ENCODE measurements at places on chromosomes 2 and 18.

GRCh38 chr2:147860009-147860408 lies 15.2 kb downstream of the ACVR2A start:
- no peak for DNase-seq

DNA sequence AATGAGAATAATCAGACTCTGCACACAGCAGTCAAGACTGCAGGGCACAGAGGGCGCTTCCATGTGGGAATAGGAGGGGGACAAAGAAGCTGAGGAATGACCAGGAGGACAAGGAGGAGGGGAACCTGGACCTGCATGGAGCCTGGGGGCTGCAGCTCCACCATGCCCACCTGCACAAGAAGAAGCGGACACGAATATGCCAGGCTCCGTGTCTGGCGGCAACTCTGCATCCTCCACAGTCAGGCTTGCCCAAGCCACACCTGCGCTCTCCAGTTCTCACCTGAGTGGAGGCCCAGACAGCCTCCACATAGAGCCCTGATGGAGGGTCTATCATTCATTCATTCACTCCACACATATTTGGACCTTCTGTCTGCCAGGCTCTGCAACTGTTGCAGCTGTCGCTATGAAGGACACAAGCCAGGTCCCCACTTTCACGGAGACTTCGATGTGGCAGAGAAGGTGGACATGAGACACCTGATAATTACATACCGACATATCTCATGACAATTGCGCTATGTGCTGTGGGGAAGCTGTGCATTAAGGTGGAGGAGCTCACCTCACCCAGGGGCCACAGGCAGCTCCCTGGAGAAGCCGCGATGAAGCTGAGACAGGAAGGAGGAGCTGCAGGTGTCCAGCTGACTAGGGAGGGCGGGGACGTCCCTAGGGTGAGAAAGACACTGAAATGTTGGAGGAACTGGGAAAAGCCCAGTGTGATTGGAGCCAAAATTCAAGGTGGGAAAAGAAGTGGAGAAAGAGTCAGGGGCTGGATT lies 159.2 kb downstream of the INHBB start:
- DNase-seq: no peak

DNA sequence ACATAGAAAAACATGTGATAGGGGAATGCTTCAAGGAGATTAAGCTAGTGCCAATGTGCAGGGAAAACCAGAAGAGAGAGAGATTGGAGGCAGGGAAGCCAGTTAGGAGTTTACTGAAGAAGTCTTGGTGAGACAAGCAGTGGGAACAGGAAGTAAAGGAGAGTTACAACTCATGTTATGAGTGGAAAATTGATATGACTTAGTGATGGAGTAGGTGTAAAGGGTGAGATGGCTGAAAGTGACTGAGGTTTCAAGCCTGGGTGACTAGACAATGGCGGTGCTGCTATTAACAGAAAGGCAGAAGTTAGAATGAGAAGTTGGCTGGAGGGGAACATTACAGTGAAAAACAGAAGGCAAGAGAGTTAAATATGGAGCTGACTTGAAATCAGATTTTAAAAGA lies 16.5 kb downstream of the DOK1 start:
- DNase-seq: no peak

- no peak for DNase-seq
Observed at GRCh38 chr18:52311331-52311730, 28.7 kb upstream of the DCC start.

DNA sequence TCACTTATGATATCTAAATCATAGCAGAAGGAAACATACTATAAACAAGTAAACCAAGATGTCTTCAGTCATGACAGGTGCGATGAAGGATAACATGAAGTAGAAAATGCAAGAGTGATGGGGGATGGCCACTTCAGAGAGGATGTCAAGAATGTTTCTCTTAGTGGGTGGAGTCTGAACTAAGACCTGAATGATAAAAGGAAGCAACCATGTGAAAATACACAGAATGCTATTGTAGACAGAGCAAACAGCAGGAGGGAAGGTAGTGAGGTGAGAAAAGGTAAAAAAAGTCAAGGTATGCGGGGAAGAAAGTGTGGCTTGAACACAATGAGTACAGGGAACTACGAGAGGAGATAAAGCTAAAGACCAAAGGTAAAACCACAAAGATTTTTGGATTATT lies 341.6 kb downstream of the FBXO15 start:
- DNase-seq: no peak

DNA sequence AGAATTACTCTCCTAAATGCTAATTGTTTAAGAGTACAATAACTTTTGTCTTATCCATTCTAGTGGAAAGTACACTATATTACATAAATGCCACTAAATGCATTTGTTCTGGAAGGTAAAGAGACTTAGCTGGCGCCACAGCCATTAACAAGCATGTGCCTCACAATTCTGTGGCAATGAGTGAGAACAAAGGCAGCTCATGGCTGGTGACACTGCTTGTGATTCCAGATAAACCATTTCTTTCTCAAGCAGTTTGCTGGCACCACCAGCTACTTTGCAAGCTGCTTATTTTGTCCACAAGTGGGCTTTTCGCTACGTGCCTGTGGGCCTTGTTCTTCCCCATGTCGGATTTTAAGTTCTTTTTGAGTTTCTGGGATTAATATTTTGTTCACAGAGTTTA lies 147.6 kb upstream of the SMAD7 start:
- no peak for DNase-seq

GRCh38 chr2:202769201-202769600 lies 102.4 kb downstream of the ICA1L start:
- DNase-seq: no peak

- no peak for DNase-seq
Observed at GRCh38 chr2:72871880-72872279, 15.3 kb upstream of the SPR start.

DNA sequence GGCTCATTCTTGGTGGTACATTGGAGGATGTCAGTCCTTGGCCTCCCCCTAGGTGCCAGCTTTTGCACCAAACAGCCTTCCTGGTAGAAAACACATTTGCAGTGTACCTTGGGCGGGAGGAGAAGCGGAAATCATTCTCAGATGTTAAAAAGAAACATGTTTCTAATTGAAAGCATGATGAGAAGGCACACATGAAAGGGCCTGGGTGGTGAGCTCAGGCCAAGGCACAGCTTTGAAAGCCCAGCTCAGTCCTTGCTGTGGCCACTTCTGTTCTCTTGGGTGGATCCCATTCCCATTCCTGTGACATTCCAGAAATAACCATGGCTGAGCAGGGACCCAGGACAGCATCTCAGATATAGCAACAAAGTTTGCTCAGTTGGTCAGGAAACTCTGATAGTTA lies 71.5 kb downstream of the LTBP1 start:
- no peak for DNase-seq

- DNase-seq: no peak
Observed at GRCh38 chr2:34045101-34045655, 446.1 kb upstream of the FAM98A start.

DNA sequence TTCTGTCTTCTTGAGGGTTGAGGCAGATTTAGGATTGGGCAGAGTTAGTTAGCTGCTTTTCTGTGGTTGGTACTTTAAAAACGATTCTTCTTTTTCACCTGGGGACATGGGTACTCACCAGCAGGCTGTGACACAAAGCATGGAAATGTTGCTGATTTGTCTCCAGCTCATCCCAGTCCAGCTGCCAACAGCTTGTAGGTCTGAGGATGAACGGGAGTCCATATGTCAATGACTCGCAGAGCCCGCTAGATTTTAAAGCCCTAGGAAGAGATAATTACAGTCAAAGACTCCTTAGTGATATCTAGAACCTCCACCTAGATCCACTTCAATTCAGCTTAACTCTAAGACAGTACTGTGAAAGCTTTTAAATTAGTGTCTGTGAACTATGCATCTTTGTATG lies 20.8 kb downstream of the DOK1 start:
- DNase-seq: no peak

- DNase-seq: no peak
Observed at GRCh38 chr18:54465502-54465901, 107.8 kb downstream of the C18orf54 start.

DNA sequence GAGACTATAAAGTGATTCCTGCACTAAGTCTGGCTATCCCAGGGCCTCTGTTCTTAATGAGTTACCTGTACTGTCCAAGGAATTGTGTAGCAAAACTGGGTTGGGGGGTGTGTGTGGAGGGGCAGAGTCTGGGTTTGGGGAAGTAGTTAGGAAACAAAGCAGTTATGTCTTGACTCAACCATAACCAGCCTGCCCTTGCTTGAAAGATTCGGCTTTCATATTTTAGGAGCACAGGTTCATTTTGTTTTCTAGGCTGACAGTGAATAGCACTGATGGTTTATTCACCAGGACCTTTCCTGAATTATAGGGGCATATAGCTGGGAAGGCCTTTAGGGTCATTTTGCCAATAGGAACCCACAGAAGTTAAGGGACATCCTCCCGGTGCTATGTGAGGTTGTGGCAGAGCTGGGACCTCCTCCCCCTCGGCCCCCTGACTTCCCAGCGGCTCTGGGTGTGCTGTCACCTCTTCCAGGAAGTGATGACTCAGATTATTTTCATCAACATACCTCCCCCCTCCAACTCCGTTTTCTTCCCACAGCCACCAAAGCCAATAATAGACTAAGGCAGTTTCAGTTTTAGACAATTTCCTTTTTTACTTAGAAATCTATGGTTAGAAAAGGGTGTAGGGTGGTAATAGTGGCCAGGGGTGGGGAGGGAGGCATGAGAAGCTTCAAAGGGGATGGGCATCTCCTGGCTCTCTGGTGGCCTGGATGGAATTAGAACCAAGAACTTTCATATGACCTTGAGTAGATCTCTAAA lies 44.8 kb downstream of the SETBP1 start:
- DNase-seq: no peak

- DNase-seq: no peak
Observed at GRCh38 chr2:144654523-144654922, 134.6 kb upstream of the ZEB2 start.

- no peak for DNase-seq
Observed at GRCh38 chr2:23499439-23499838, 114.5 kb downstream of the KLHL29 start.

DNA sequence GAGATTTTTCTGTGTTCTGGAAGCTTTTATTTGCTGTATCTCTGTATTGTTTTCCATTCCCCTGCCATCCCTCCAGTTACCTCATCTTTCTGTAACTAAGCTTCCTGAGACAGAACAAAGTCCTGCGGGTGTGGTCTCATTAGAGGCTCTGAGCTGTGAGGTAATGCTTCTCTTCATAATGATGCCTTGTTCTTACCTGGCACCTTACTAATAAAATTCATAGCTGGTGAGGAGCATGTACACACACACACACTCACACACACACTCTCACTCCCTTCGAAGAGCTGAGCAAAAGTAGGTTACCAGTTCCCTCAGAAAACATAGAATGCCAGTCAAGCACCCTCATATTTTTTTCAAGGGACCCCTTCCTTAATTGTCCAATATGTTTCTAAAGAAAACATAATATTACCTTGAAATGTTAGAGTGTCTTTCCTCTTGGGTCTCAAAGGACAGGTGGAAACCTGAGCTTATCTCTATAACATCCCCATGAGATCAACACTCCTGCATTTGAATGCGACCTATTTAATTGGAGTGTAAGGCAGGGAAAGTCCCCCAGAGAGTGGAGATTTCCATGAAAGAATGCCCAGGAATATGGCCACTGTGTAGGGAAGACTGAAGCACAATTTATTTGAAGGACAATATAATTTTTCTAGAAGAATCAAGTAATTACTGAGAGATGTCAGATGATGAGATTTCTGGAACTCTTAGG lies 161.6 kb upstream of the NCK2 start:
- DNase-seq: peak; percentile 96

GRCh38 chr18:54303408-54303807 lies 34.1 kb downstream of the POLI start:
- DNase-seq: no peak

- no peak for DNase-seq
Observed at GRCh38 chr2:20650393-20650876, 463 bp downstream of the HS1BP3 start.

DNA sequence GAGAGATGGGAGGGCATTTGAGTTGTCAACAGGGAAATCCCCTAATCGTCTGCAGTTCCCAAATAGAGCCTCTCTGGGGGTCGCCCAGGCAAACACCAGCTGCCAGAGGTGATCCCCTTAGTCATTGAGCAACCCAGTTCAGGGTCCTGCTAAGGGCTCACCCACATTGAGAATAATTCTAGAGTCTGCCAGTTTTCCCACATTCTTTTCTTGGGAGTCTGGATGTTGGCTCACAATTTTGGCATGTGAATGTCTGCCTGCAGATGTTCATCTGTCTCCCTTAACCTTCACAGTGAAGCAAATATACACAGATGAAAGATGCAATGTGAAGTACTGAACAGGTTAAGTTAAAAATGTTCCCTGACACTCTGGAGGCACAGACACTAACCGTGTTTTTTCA lies 11.4 kb upstream of the SMIM21 start:
- DNase-seq: no peak

DNA sequence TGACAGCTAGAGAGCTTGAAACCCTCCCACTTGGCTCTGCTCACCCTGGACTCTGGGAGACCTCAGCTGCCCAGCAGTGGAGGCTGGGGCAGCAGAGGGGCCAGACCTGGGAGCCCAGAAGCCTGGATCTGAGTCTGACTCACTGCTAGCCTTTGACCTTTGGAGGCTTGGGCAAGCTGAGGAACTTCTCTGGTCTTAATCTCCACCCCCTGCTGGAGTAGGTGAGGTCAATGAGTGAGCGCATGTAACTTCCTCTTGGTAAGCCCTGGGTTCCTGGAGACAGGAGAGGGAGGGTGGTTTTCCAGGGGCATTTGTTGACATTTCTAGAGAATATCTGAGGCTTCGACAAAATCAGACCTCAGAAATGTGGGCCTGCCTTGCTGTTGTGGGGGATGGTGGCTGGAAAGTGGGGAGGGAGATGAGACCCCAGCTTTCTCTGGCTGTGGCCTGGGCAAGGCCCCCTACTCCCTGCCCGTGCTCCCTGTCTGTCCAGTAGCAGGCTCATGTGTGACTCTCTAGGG lies 73.0 kb upstream of the YWHAQ start:
- DNase-seq: no peak

GRCh38 chr2:206988884-206989283 lies 49.6 kb downstream of the CPO start:
- DNase-seq: no peak

DNA sequence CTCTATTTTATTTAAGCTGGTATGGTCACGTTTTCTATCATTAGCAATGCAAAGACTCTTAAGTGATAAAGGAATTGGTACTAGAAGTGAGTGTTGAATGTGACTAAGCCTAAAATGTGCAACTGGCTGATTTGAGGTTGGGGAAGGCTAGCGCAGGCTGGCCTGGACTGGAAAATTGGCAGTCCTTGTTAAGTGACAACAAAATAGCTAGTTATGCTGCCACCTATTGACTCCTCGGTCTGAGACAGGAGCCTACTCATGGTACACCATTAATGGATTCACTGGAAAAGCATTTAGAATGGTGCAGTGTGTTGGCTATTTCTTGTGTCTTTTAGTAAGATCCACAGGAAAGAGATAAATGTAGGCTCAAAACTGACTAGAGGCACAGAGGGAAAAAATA lies 5.7 kb upstream of the WIPF1 start:
- peak; percentile 12 for DNase-seq
